ENCODE measurements at places on chromosomes 12 and 14.
A peak's percentile ranks its signal among the peaks of the same experiment; 100 is the strongest.

DNA sequence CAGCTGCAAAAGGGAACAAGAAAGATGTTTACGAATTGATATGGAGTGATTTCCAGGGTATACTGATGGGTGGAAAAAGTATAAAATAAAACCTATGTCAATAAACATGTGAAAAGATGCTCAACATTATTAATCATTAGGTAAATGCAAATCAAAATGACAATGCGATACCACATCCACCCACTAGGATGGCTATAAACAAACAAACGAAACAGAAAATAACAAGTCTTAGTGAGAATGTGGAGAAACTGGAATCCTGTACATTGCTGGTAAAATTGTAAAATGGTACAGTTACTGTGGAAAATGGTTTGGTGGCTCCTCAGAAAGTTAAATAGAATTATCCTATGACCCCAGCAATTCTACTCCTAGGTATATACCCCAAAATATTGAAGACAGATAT is 9.5 kb upstream of the BEST3 start:
- DNase-seq: no peak

DNA sequence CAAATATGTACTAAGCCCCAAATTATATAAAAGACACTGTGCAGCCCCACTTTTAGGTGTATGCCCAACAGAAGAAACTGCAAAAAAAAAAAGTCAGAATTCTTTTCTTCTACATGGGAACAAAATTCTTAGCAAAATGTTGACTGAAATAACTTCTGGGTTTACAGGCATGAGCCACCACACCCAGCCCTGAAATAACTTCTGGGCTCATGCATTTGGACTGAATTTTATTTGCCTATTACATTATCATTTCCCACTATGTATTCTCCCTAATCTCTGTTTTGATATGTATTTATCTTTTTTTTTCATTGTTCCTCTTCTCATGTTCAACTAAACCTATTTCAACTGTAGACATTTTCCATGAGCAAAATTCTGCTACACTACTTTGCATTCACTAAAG is 169.2 kb downstream of the GRIN2B start:
- no peak for DNase-seq

DNA sequence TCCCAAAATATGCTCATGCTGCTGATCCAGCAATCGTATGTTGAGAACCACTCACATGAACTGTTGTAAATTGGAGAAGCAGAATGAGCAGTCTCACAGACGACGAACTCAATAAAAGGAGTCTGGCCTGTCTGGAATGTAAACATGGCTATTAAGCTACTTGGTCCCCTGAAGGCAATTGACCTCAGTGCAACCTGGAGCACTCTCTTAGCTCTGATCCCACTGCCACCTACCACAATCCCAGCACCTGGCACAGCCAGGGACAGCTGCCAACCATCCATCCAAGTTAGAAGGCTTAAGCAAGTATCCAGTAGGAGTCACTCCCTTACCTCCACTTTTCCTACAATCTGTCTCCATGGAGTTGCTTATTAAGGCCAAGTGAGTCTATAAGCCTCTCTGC is 406.9 kb upstream of the CLEC14A start:
- peak; percentile 84 for DNase-seq

- DNase-seq: no peak
These were observed 44.8 kb downstream of the BCL2L14 start for GRCh38 chr12:12115514-12115913.

DNA sequence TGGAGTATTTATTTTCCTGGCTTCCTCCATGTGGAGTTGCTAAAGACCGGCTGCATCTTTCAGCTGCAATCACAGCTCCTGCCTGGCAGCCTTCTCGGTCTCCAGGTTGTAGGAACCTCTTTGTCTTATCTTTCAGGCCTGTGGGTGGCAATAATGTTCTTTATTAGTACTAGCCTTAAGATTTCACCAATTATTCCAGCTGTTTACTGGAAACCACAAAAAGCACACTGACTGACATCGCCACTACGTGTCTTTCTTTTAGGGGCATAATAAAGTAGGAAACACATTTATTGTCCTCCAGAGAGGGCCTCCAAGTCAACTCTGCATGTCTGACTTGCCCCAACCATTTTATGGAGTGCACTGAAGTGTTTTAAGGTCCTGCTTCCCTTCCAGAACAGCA is 1116.5 kb upstream of the TMEM132C start:
- no peak for DNase-seq

DNA sequence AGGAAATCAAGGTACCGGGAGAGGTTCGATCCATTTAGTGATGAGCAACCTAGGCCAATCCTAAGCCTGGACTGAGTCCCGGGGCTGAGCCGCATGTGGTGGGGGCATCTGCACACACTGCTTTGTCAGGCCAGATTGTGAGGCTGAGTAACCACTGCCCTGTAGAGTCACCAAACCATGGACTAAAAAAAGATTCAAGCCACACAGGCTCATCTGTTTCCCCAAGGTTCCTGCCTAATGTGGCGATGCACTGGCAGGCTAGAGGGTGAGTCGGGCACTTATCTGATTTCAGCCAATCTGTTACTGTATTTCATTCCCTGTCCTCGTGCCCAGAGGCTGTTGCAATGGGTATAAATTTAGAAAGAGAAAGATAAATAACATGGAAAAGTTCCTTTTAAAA is 140.8 kb downstream of the TTC7B start:
- DNase-seq: no peak

DNA sequence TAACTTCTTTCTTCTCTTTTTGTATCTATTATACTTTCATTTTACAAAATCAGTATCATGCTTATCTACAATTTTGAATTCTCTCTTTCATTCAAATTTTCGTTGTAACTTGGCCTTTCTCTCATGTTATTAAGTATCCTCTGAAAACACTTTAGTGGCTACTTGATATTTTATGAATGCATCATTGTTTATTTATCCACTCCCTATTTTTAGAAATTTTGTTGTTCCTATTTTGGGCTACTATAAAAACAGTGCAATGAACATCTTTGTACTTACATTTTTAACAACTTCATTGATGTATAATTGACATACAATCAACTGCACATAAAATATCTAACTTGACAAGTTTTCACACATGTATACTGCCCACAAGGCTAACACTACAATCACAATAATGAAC is 44.0 kb upstream of the AMIGO2 start:
- DNase-seq: no peak

GRCh38 chr12:116474331-116474730 is 84.8 kb upstream of the MAP1LC3B2 start:
- DNase-seq: no peak

DNA sequence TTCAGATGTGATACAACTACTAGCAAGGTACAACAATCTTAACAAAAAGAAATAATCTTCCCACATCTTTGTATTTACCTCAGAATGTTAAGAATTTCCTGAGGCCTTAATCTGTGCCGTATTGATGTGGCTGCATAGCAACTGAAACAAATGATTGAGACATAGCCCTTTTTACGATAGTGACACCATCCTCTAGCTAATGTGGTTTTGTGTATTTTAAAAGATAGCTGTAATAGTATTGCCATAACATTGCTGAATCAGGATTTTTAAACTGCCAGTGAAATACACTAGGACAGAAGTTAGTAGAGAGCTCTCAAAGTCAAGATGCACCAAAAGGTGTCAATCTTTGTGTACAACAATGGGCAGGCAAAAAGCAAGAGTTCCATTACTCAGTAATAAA is 11.9 kb downstream of the NPAS3 start:
- DNase-seq: no peak

DNA sequence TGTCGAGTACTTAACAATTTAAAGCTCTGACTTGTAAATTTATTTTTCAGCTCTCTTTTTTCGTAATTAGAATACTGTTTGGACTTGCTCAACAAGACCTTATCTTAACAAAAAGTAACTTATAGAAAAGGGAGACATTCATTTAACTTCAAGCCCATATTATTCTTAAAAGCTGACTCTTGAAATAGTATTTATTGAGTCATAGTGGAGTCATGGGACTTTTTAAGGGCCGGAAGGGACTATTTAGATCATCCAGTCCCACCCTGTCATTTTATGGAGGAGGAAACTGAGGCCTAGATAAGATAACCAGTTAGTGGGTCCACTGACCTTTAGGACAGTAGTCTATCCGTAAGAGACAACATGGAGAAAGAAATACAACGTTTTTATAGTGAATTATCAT is 1.5 kb downstream of the RAP1B start:
- no peak for DNase-seq

DNA sequence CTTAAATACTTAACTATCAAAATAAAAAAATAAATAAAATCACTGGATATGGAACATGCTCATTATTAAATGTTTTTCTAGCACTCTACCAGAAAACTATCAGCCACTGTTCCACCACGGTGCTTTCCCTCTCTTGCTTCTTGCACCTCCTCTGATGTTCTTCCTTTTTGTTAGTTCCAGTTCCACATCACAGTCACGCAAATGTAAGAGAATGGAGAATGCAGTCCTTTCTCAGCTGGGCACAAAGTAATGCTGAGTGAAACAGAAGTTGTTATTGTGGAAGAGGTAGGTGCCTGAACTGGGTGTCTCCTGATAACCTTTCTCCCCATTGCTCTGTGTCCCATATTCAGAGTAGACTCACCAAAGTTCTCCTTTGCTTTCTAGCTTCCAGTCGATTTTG is 1116.9 kb upstream of the TMEM132C start:
- DNase-seq: no peak

GRCh38 chr12:113162102-113163029 is 12.8 kb downstream of the CFAP73 start:
- peak; percentile 90 for DNase-seq

DNA sequence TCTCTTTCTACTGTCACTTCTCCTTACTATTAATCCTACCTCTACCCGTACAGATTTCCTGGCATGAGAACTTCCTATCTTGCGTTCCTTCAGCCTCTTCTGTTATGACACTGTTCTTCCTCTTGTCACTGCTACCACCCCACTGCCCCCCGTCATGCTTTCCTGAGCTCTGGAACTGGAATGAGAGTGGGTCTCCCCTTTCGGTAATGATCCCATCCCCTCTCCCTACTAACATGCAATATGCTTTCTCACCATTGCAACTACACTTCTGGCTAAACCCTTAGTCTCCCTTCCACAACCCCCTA is 4.9 kb upstream of the AP1G2 start:
- DNase-seq: no peak
